Uterus (tissue), 4 donors: ENCODE measurements at places on chromosomes 4 and X. TPM values are rescaled to one million over a fixed set of nuclear protein-coding genes. Genes with fewer than 3 reads are reported as not detected.
A peak's percentile ranks its signal among the peaks of the same experiment; 100 is the strongest.

CSN2 gene
- total RNA-seq: not detected

RAI2 gene
- total RNA-seq: 6.0 TPM

- DNase-seq: no peak
- no peak overlapping the region for H3K4me3 ChIP-seq
- no peaks in the 10 kb centered on the region for H3K4me1 ChIP-seq
- H3K27me3 ChIP-seq: no peaks in the 10 kb centered on the region
- H3K27ac ChIP-seq: no peak overlapping the region
Observed at GRCh38 chrX:110395877-110396276, 37.2 kb downstream of the RTL9 start.

- H3K27ac ChIP-seq: no peak overlapping the region
- no peaks in the 10 kb centered on the region for H3K4me1 ChIP-seq
- no peaks in the 10 kb centered on the region for H3K27me3 ChIP-seq
- H3K4me3 ChIP-seq: no peak overlapping the region
Observed at GRCh38 chrX:44975666-44976263, 102.8 kb downstream of the KDM6A start.

DNA sequence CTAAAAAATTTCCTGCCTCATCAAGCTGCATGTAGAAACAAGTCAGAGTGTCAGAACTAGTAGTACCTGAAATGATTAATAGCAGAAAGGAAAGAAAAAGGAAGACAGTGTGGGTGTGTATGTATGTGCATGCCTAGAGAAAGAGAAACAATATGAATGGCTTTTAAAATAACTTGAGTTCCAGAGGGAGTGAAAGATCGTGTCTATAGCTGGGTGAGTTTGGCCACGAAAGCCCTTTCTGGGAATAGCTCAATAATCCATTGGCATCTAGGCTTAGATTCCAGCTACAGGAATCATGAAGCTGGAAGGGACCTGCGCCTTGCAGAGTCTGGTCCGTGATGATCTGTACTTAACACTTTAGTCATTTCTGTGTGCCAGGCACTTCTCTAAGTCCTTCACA, 195.6 kb downstream of the RAPGEF2 start:
- no peak overlapping the region for H3K27ac ChIP-seq
- DNase-seq: no peak
- no peaks in the 10 kb centered on the region for H3K4me1 ChIP-seq

GRCh38 chr4:141543176-141543575, 93.2 kb upstream of the IL15 start:
- no peaks in the 10 kb centered on the region for H3K36me3 ChIP-seq
- no peaks in the 10 kb centered on the region for H3K27me3 ChIP-seq
- DNase-seq: no peak
- no peak overlapping the region for H3K27ac ChIP-seq

DNA sequence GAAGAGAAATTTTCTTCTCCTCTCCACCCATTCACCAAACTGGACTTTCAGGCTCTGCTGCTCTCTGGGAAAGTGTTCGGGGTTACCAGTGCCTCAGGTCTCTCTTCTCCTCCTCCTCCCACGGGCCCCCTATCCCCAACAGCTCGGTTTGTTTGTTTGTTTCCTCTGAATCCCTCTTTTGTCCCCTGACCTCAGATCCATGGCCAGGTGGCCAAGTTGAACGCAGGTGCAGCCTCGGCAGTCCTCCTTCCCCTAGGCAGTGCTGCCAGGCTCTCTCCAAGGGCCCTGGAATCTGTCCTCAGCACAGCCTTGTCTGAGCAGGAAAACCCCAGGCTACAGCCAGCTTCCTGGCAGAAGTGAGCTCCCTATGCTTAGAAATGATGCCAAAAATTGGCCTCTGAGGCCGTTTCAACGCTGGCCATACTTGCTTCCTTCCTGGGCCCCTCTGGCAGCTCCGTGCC, 60.0 kb downstream of the FHDC1 start:
- no peaks in the 10 kb centered on the region for H3K36me3 ChIP-seq
- DNase-seq: no peak
- H3K27me3 ChIP-seq: no peaks in the 10 kb centered on the region
- no peaks in the 10 kb centered on the region for H3K4me1 ChIP-seq
- H3K27ac ChIP-seq: no peak overlapping the region

DNA sequence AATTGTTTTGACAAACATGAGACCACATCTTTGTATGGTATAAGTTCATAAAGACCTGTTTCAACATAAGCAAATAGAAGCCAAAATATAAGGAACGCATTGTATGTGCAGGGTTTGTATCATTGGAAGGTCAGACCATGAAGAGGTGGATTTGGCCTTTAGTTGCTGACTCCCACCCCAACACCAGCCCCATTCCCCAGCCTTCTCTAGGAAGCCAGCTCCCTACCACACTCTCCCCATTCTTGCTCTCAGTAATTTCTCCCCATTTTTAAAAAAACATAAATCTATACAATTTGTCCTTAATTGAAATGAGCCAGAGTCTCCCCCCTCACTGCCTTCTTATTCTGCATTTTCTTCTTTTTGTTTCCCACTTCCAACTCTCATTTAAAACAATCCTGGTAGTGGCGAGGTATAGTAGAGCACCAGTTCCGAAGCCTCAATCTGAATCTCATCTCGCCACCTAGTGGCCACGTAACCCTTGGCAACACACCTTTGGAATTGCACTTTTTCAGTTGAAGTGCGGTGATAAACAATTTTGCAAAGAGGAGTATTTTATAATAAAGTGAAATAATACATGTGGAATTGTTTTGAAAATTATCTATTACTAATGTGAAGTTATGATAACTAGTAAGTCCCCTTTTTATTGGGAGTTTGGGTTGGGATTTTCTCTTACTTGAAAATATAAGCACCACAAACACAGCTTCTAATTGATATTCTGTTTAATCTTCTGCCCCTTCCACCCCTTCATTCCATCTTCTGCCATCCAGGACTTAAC, 126.6 kb downstream of the ASB9 start:
- no peak overlapping the region for H3K4me3 ChIP-seq
- peak; percentile 22 for DNase-seq
- no peaks in the 10 kb centered on the region for H3K27me3 ChIP-seq
- H3K4me1 ChIP-seq: no peaks in the 10 kb centered on the region

DNA sequence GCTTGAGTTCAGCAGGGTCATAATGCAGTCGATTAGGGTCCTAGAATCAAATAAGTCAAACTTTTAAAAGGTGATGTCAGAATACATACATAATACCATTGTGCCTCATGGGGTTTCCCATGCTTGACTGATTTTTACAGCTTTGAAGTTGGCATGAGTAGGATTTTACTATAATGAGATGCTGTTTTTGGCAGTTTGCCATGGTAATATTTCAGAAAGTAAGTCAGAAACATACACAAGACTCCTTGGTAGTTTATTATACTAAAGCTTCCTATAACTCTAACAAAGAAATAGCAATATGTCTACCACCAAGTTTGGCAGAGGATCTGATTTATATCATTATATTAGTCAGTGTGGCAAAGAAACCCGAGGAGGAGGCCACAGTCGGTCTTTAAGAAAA, 45.2 kb downstream of the PHKA2 start:
- no peak for DNase-seq
- no peaks in the 10 kb centered on the region for H3K4me1 ChIP-seq
- no peaks in the 10 kb centered on the region for H3K27me3 ChIP-seq
